ENCODE measurements at places on chromosomes 5 and 9. TPM values are rescaled to one million over a fixed set of nuclear protein-coding genes. Genes with fewer than 3 reads are reported as not detected.

DNA sequence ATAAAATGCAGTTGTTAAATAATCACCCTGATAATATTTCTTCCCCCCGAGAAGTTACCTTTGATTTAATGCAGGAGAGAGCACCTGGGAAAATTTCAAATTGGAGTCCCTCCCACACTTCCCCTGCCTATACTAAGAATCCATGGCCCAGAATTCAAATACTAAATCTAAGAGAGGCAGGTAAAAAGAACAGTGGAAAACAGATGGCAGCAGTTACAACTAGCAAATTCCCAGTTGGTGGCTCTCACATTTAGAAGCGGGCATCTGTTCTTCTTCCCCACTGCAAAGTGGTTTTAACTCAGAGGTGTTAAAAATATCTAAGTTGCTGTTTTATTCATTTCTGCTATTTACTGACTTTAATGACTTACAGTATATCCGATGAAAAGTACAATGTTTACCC lies 210.4 kb upstream of the ELAVL2 start:
- no peak for DNase-seq

- DNase-seq: no peak
These were observed 490.8 kb downstream of the RASEF start for GRCh38 chr9:82572146-82572545.

DNA sequence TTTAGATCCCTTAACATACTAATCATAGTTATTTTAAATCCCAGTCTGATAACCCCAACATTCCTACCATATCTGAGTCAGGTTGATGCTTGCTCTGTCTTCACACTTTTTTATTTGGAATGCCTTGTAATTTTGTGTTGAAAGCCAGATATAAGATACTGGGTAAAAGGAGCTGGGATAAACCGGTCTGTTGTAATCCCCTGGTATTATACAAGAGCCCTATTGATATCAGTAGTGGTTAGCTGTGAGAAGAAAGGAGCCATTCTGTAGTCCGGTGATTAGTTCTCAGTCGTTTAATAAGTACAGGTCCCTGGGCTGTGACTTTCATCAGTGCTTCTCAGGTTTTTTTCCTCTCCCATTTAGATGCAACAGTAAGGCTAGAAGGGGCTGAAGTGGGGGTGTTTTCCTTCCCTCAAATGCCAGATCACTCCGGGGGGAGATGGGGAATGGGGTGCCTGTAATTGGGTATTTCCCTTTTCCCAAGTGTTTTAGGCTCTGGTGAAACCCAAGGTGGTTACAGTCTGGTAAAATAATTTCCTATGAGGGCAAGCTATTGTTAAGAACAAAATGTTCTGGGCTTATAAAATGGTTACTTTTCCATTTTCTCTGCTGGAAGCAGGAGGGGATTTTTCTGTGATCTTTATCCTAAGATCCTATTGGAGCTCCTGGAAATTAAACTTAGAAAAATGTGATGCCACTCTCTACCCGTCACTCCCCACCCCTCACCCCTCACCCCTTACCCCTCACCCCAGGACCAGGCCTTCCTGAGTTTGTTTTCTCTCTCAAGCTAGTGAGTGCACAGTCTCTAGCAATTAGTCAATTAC lies 72.7 kb downstream of the KCNN2 start:
- DNase-seq: no peak

GRCh38 chr9:98339987-98340800 lies 84.7 kb upstream of the TBC1D2 start:
- no peak for DNase-seq

SPATA31D3 gene
- not detected for total RNA-seq

- DNase-seq: no peak
These were observed 13.0 kb downstream of the SH3PXD2B start for GRCh38 chr5:172441262-172441751.

GRCh38 chr5:89289604-89290003 lies 406.6 kb upstream of the MEF2C start:
- no peak for DNase-seq

HTR1A gene
- total RNA-seq: not detected

FABP6 gene
- not detected for total RNA-seq

GRCh38 chr9:114229295-114229694 lies 74.0 kb downstream of the COL27A1 start:
- DNase-seq: no peak

PCDHGC5 gene
- total RNA-seq: not detected

DNA sequence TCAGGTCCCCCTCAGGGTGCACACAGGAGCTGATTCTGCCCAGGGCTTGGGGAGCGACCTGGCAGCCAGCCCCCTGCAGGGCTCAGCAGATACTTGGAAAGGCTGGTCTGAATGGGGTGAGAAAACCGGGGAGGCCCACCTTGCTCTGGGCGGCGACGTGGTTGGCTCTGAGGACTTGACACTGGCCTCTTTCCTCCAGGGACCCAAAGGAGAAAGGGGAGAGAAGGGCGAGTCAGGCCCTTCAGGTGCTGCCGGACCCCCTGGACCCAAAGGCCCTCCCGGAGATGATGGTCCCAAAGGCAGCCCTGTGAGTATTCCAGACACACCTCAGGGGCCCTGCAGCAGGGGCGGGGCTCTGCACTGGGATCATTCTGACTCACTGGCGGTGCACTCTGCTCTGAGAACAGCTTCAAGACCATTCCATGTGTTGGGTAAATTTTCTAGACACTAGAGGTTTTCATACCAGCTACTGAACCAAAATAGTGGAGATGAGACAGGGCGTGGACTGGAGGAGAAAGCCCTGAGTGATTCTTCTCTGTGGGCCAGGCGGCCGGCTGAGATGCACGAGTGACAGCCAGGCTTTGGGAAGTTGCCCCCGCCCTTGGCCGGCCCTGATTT lies 65.9 kb upstream of the FCN2 start:
- no peak for DNase-seq

SH3RF2 gene
- total RNA-seq: 0.57 TPM

GRCh38 chr5:71454913-71455312 lies 538 bp upstream of the BDP1 start:
- no peak for DNase-seq

EGFLAM gene
- not detected for total RNA-seq

GABRA1 gene
- total RNA-seq: not detected

DNA sequence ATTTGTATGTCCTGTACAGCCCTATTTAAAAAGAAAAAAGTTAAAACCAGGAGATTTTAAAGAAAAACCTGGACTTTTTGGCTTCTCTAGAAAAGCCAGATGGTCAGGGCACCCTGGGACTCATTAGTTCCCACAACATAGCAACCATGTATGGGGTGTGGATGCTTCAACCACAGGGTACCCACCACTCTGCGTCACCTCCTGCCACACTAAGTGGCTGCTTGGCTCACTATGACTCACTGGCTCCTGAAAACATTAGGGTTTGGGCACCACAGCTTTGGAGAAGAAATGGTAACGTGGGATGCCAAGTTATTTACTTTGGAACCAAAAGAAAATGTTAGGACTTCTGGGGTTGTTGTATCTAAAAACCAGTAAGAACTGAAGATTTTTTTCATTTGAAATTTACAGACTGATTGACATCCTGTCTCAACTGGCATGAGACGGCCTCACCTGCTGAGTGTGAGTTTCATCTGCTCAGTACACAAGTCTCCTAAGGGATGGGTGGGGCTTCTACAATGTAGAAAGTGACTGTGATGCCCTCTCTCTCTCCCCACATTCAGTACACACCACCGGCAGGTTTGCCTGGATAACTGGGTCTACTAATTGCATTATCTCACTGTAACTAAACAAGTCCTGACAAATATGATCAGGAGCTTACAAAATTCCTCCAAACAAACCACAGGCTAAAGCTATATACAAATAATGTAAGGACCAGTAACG lies 103.9 kb downstream of the ESM1 start:
- no peak for DNase-seq

LRRC19 gene
- total RNA-seq: not detected

PCDHA10 gene
- total RNA-seq: not detected

DNA sequence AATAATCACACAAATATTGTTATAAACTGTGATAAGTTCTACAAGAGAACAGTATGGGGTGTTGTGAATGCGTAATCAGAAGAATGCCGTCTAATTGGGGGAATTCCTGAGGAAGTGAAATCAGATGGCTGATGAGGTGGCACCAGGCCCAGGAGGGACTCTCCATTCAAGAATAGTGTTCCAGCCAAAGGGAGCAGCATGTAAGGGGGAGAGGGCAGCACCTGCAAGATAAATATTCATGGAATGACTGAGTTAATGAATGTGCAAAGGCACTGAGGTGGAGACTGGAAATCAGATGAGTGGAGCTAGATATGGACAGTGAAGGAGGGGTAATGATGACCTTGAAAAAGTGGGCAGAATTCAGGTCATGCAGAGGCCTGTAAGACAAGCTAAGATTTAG lies 250.6 kb downstream of the ARRDC3 start:
- no peak for DNase-seq

DNA sequence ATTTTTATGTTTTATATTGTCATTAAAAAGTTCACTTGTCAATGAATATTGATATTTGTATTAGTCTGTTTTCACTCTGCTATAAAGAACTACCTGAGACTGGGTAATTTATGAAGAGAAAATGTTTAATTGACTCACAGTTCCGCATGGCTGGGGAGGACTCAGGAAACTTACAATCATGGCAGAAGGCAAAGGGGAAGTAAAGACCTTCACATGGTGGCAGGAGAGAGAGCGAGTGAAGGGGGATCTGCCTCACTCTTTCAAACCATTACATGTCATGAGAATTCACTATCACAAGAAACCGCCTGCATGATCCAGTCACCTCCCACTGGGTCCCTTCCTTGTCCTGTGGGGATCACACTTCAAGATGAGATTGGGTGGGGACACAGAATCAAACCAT lies 27.4 kb downstream of the SRD5A1 start:
- no peak for DNase-seq

OR1Q1 gene
- total RNA-seq: not detected

- DNase-seq: no peak
These were observed 349.0 kb upstream of the FAM174A start for GRCh38 chr5:100186181-100186580.

GRCh38 chr9:130780865-130781504 lies 54.1 kb upstream of the ABL1 start:
- no peak for DNase-seq

ZNF300 gene
- 0.39 TPM for total RNA-seq

CBY3 gene
- total RNA-seq: 0.51 TPM

DNA sequence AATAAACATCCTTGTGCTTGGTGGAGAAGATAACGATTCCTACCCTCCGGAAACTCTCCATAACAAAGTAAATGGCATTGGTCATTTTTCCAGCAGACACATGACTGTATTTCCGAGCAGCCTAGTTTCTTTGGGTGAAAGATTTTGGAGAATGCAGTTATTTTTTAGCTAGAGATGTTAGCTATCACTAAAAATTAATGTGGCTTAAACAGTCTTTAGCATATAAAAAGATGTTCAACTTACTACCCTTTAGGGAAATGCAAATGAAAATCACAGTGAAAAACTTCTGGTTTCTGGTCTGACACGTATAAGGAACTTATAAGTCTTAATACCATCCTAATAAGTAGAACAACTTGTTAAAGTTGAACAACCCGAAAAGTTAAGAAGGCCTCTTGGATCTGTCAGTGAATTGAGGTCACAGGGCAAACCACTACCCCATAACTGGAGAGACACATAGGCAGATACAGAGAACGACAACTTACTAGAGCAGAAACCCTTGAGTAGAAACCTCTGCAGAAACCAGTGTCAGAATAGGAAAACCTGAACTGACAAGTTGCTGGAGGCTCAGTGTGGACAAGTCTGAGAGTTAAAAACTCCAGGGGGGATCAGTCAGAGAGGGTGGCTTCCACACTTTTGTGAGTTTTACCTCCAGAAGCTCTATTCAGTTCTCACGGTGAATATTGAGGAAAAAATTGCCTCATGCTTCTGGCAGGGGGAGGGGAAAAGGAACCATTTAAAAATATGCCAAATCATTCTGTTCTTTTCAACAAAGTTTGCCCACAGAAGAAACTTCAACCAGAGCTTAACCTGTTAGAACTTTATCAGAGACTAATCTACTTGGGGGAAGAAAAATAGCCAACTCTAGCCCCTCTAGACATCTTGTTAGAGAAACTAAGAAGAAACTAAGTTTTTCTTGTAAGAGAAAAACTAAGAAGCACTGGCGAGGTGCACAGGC lies 325.2 kb upstream of the RPS23 start:
- no peak for DNase-seq
